Vagina (tissue), 2 donors: ENCODE measurements at places on chromosomes 6 and 20. TPM values are rescaled to one million over a fixed set of nuclear protein-coding genes. Genes with fewer than 3 reads are reported as not detected.

GRCh38 chr20:51536116-51537069 is 6.1 kb downstream of the NFATC2 start:
- H3K27ac ChIP-seq = no peak overlapping the region

DNA sequence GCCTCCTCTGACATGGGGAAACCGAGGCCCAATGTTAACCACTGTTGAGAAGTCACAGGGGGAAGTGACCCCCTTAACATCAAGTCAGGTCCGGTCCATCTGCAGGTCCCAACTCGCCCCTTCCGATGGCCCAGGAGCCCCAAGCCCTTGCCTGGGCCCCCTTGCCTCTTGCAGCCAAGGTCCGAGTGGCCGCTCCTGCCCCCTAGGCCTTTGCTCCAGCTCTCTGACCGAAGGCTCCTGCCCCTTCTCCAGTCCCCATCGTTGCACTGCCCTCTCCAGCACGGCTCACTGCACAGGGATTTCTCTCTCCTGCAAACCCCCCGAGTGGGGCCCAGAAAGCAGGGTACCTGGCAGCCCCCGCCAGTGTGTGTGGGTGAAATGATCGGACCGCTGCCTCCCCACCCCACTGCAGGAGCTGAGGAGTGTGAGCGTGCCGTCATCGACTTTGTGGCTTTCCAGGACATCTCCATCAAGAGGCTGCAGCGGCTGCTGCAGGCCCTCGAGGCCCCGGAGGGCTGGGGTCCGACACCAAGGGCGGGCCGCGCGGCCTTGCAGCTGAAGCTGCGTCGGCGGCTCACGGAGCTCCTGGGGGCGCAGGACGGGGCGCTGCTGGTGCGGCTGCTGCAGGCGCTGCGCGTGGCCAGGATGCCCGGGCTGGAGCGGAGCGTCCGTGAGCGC is 1.6 kb downstream of the TNFRSF6B start:
- no peak for DNase-seq
- H3K27me3 ChIP-seq = no peaks in the 10 kb centered on the region
- H3K4me1 ChIP-seq = peaks cover 43% of the 10 kb centered on the region
- H3K27ac ChIP-seq = no peak overlapping the region
- H3K4me3 ChIP-seq = no peak overlapping the region
- H3K36me3 ChIP-seq = no peaks in the 10 kb centered on the region

DNA sequence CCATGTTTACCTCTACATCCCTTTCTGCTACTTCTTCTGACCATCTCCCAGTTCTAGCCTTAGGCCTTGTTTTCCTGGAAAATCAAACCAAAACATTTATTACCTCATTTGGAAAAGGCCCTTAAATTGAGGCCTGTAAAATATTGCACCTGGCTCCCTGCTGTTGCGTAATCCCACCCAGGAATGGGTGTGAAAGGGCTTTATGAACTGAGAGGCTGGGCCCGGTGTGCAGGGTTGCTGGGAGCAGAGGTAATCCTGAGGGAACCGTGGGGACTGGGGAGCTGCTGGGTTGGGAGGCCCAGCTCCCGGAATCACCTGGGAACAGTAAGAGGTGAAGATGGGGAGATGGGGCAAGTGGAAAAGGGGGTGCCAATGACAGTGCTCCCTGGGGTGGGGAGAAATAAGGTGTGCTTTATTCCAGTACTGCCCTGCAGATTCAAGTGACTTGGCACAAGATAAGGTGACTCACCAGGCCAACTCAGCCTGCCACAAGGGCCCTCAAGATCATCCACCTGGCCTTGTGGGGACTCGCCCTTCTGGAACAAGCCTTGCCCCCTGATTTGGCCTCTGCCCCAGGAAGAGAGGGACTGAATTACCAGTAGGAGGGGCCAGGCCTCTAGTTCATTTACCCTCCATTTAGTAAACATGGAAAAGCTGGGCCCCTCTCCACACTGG is 44.2 kb downstream of the KCNK5 start:
- peak overlapping the region; percentile 56 for H3K27ac ChIP-seq
- no peak overlapping the region for H3K4me3 ChIP-seq
- DNase-seq = no peak

- H3K4me3 ChIP-seq = no peak overlapping the region
- no peaks in the 10 kb centered on the region for H3K4me1 ChIP-seq
- no peaks in the 10 kb centered on the region for H3K27me3 ChIP-seq
- H3K27ac ChIP-seq = no peak overlapping the region
Observed at GRCh38 chr20:51610111-51610510, 67.6 kb upstream of the NFATC2 start.

The VEGFA gene
- total RNA-seq = 194 TPM

The TREM2 gene
- 5.2 TPM for total RNA-seq

The TFAP2A gene
- total RNA-seq = 19.4 TPM
